ENCODE measurements at places on chromosomes 2 and 18.

GRCh38 chr2:42110641-42111322, 58.4 kb upstream of the EML4 start:
- DNase-seq = no peak

DNA sequence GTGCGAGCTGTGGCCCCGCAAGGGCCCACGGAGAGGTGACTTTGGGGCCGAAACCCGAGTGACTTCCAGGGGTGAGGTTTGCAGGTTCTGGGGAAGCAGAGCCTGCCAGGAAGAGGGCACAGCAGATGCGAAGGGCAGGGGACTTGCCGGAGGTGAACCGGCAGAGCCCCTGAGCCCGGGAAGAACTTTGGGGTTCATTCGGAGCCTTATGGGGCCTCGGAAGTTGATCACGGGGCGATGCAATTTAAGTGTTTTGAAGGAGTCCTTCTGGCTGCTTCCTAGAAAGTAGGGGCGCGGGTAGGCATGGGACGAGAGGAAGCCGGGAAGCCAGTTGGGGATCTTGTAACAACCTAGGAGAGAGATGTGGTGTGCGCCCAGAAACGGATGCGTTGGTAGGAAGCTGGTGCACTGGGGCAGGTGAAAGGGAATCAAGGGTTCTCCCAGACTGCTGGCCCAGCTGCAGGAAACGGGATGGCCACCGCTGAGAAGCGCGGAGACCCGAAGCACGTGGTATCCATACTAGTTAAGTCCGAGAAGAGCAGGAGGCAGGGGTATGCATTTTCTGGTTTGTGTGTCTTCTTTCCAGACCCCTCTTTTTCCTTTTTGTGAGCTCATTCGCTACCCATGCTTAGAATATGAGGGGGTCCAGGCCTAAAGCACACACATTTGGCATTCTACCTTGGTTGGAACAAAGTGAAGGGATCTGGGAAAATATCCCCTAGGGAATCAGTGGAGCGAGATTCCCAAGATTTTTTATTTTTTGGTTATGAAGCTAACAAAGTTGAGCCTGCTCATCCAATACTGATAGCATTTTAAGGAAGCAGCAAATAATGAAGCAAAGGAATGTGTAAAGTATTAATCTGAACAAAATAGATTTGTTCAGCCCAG, 758 bp downstream of the SCLY start:
- DNase-seq = no peak

DNA sequence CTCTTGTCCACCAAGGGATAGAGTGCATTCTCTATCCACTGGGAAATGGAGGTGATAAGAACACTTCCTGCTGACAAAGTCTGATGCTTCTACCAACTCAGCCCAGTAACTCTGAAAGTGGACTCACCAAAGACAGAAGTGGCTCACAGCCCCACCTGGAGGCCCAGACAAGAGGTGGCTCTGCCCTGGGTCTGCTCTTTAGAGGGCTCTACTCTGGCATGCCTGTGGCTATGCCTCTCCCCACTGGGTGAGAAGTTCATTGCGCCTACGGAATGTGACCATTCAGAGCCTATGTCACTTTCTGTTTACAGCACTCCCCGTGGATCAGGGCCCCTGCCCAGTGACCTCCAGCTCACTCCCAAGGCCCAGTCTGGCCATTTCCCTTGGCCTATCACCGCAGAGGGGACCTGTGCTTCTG, 13.5 kb upstream of the XDH start:
- no peak for DNase-seq

GRCh38 chr18:59861009-59861408, 38.8 kb upstream of the PMAIP1 start:
- no peak for DNase-seq

GRCh38 chr2:181354626-181355025, 102.6 kb upstream of the ITGA4 start:
- no peak for DNase-seq

DNA sequence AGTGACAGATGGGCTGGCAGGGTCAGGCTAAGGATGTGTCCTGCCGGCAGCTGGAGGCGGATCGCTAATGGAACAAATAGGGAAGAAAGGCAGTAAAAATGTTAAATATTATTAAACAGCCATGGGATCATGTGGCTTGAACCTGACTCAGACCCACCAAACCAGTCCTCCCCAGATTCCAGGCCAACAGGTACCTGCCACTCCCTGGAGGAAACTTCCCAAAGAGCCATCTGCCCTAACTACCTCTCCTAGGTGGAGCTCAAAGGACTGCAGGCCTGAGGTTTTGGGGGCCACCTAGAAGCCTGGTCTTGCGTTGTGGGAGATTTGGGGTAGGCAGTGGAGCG, 34.3 kb downstream of the CIB4 start:
- DNase-seq = no peak

DNA sequence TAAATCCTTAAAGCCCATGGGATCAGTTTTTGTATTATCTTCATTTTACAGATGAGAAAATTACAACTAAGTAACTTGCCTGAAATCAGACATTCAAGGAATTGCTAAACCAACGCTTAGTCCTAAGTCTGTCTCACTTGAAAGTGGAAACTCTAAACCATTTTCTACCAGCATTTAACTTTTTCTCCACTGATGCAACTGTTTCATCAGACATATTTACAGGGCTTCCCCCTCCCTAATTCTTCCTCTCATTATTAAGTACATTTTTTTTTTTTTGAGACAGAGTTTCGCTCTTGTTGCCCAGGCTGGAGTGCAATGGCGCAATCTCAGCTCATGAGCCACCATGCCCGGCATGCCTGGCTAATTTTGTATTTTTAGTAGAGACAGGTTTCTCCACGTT, 88.6 kb downstream of the ACVR1C start:
- no peak for DNase-seq

DNA sequence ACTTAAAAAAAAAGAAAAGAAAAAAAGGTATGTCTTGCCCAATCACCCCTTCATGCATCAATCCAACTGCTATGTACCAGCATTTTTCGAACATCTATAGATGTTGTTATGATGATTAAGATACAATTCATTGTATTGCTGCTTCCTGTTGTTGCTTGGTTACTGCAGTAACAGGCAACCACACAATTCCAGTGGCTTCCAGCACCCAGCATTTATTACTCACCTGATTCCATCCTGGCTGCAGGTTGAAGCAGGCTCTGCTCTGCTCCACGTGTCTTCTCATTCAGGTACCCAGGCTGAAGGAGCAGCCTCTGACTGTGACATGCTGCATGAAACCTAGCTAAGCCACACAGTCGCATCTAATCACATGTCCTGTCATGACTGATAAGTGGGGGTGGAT, 196.9 kb downstream of the INO80D start:
- no peak for DNase-seq

DNA sequence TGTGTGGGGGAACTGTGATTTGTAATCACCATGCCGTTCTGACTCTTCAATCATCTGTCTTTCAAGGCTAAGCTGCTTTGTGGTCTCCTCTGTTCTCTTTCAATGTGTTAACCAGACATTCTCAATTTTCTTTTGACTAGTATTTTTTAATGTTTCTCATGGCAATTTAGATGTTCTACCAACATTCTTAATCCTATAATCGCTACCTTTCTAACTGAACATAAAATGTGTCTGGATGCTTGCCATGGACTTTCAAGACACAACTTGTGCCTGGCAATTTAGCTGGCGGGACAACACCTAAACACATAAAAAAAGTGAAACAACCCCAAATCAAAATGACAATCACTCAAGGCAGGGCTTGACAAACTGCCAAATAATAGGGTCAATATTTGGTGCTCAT, 135.0 kb upstream of the ACKR3 start:
- DNase-seq = no peak

DNA sequence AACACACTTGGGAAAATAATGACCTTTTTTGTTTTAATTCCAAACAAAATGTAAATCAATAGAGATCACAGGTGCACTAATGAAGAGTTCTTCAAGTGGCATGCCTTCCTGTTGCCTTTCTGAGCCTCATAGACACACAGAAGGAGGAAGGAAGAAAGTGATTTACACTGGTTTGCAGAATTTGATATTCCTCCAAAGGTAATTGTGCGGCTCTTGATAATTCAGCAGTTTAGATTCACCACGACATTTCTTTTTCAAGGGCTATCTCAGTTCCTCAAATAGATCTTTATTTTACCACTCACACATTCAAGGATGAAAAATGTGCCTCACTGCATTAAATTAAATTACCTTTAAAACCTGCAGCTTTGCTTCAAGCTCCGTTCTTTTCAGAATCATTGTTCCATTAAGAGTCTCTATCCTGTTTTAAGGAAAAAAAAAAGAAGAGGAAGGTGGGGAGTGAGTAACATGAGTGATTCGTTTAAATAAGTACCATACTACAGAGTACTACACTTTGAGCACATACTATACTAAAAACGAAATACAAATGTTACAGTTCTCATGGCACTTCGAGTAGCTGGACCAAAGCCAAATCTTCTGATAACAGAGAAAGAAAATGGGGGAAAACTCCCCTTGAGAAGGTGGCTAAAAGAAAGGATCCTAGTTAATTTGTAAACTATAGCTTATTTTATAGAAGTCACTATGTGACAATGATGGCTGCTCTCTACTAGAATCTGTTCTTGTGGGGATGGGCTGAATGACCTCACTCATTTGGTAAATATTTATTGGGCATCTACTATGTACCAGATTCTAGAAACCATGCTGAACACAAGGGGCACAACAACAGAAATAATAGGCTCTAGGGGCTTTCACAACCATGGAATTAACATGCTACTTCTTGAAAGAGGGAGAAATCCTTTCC, 16.6 kb downstream of the CYTIP start:
- DNase-seq = no peak

DNA sequence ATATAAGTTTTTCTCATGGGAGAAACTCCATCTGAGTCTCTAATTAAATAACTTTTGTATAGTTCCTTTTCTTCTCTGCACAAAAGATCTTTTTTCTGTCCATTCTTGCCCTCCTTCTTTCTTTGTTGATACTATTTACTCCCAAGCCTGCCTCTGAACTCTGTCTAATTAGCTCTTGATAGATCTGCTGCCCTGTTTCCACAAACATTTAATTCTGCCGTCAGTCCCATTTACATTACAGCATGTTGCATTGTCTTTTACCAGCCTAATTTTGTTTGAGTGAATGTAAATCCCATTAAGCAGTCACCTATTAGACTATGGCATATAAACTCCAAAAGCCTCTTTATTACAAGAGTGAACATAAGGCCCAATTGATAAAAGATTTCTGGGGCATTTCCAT, 254.4 kb downstream of the ERBB4 start:
- DNase-seq = no peak

GRCh38 chr2:38765551-38765950, 12.5 kb upstream of the GEMIN6 start:
- no peak for DNase-seq

GRCh38 chr2:103986001-103986400, 867.9 kb upstream of the POU3F3 start:
- DNase-seq = no peak

DNA sequence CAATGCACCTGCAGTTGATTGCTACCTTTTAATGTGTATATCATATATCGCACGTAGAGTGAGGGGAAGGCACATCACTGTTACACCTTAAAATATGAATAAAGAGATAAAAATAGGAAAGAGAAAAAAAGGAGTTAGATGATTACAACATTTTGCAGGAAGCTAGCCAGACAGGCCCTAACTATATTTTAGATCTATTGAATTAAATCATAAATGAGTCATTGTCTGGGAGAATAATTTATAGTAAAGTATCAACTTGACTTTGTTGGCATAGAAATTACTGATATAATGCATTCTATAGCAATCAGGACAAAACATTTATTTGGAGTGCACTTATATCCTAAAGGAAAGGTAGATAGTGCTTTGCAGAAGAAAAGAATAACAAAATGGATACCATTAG, 384.9 kb upstream of the NXPH2 start:
- no peak for DNase-seq

DNA sequence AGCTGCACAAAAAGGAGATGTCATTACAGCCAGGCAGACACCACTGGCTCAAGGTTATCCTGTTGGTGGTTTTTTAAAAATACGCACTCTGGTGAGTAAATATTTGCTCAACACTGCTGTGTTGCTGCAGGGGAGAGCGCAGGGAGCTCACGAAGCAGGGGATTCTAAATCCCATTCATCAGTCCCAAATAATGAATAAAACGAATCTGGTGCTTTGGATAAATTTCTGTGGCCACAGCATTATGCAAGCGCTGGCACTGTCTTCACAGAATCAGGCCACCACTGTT, 256.2 kb downstream of the HDAC4 start:
- no peak for DNase-seq

GRCh38 chr2:160731856-160732255, 238.2 kb upstream of the RBMS1 start:
- DNase-seq = no peak

DNA sequence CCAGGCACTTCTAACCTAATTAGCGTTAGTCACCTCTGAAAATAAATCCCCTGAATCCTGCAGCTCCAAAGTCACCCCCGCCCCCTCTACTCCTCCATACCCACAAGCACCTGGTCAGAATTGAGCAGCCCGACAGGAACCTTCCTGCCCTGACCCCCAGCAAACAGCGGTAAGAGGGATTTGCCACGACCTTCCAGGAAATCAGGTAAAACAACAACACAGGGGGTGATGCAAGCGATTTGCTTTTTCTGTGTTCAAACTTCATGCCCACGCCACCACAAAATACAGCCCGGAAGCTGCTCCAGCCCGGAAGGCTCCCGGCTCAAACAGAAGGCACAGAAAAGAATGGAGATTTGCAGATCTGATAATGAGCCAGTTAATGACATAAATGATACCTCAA, 367.1 kb downstream of the GPD2 start:
- peak; percentile 76 for DNase-seq
